Activated T-cell treated with anti-CD3 and anti-CD28 coated beads for 48 hours (primary cell): ENCODE measurements at places on chromosomes 13 and 19.

- no peak for DNase-seq
Measured at GRCh38 chr13:59829690-59830089, 334.0 kb downstream of the DIAPH3 start.

GRCh38 chr19:49546825-49547565 lies 19.2 kb downstream of the RCN3 start:
- DNase-seq = no peak

DNA sequence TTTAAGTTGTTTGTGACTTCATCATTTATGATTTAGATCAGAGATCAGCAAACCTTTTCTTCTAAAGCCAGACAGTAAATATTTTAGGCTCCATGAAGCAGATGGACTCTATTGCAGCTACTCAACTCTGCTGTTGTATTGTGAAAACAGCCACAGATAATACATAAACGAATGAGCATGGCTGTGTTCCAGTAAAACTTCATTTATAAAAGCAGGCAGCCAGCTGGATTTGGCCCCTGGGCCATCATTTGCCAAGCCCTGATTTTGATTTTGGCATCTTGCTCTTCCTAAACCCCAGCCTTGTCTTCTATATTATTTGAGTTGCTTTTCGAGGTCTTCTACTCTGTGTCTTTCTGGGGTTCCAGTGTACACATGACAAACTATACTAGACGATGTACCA lies 41.3 kb downstream of the RNASEH2B start:
- DNase-seq = no peak

GRCh38 chr13:27613628-27614027 lies 6.7 kb downstream of the LNX2 start:
- no peak for DNase-seq

DNA sequence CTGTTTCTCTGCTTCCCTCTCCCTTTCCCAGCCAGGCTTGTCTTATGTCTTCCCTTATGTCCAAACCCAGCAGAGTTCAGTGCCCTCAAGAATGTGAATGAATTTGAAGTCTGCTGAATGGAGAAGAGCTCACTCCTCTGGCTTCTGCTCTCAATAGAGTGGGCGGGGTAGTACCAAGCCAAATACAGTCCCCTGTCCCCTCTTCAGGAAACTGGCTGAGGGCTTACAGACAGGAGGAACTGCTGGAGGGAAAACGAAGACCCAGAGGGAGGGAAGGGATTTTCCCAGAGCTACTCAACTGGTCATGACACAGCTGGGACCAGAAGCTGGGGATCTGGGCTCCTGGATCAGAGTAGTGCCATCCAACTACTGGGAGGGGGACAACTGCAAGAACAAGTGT lies 32.9 kb upstream of the POU2F2 start:
- DNase-seq = no peak

DNA sequence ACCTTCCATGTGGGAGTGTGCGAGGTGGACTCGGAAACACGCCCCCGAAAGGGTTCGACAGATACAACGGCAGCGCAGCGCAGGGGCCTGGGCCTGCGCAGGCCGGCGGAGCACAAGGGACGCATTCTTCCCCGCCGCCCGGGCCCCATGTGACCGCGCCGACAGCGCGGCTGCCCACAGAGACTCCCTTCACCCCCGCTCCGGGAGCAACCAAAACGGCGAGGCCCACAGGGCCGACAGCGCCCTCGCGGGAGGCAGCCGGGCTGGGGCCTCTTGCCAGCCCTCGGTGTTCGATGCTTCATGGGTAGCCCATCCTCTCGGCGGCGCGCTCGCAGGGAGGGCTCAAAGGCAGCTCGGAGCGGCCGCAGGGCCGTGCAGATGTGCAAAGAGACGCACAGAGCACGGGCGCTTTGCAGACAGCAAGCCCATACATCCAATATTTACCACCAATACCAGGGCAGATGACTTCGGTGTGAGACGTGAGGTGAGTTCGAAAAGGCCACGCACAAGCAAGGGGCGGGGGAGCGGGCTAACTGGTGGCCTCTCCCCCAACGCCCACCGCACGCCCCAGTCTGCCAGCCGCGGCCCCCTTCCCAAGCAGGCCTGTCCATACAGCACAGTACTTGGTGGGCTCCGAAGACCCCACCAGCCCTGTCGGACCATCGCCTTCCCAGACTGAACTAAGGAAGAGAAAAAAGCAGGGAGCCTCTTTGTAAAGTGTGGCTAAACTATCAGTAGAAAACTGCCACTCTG lies 89.9 kb downstream of the CRYL1 start:
- DNase-seq = no peak

DNA sequence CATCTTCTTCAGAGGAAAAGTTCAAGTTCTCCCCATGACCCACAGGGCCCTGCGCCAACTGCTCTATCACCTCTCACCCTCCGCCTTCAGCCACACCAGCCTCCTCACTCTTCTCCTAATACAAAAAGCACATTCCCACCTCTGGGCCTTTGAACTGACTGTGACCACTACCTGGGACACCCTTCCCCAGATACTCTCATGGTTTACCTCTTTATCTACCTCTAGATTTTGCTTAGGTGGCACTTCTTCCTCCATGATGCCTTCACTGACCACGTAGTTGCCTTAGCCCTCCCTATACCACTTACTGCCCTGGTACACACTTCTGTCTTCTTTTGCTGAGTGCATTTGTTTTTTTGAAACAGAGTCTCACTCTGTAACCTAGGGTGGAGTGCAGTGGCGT lies 3.9 kb upstream of the SYCE2 start:
- no peak for DNase-seq

- no peak for DNase-seq
Measured at GRCh38 chr19:19956434-19957075, 55.8 kb downstream of the ZNF93 start.

GRCh38 chr13:113901231-113901630 lies 37.4 kb upstream of the GAS6 start:
- DNase-seq = no peak

DNA sequence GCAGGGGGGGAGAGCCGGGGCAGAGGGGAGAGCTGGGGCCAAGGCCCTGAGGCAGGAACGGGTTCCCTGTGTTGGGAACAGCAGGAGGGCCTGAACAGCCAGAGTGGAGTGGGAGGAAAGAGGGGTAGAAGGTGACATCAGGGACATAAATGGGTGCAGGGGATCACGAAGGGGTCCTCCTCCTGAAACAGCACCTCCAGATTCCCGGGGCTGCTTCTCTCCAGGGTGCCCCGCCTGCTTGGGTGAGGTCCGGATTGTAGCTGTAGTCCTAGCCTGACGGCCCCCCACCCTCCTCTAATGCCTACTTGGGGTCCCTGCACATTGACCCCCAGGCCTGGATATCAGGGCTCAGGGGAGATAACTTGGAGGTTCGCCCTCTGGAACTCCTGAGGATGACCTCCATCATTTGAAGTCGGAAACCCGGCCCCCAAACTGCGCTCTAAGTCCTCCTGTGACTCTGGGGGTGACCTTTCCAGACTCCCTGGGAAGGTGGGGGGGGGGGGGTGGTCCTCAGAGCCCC lies 473 bp upstream of the SCN1B start:
- no peak for DNase-seq

GRCh38 chr13:41459432-41460073 lies 2.2 kb downstream of the RGCC start:
- DNase-seq = no peak

- DNase-seq = no peak
Measured at GRCh38 chr13:35865341-35866240, 265.6 kb downstream of the DCLK1 start.

GRCh38 chr19:2150794-2151338 lies 500 bp downstream of the AP3D1 start:
- no peak for DNase-seq

DNA sequence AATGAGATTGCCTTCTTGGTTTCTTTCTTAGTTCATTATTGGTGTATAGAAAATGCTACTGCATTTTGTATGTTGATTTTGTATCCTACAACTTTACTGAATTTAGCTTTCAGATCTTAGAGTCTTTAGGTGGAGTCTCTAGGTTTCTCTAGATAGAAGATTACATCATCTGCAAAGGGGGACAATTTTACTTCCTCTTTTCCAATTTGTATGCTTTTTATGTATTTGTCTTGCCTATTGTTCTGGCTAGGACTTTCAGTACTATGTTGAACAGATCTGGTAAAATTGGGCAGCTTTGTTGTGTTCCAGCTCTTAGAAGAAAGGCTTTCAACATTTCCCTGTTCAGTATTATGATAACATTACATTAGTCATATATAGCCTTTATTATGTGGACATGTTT lies 101.0 kb upstream of the SPRY2 start:
- DNase-seq = no peak

- DNase-seq = no peak
Measured at GRCh38 chr13:57638186-57638890, 6.8 kb downstream of the PCDH17 start.

DNA sequence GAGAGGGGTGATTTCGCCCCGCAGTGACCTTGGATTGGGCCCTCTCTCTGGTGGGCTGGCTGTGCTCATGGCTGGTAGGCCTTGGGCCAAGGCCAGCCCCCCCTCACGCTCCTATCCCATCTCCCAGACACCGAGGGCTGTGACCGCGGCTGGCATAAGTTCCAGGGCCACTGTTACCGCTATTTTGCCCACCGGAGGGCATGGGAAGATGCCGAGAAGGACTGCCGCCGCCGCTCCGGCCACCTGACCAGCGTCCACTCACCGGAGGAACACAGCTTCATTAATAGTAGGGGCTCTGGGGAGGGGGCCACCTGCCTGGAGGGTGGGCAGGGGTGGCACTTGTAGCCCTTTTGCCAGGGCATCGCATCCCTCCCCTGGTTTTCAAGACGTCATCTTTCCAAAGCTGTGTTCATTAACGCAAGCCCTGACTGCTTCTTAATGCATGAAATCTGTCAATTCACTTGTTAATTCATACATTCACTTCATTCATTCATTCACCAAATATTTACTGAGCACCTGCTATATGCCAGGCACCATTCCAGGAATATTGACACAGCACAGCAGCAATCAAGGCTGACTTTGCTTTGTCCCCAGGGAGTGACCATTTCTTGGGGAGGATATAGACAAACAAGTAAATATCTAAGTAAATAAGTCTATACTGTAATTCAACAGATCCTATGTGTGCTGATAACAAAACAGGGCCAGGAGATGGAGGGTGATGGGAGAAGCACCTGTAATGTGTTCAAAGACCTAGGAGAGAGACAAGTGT lies 26.6 kb downstream of the NCAN start:
- no peak for DNase-seq

DNA sequence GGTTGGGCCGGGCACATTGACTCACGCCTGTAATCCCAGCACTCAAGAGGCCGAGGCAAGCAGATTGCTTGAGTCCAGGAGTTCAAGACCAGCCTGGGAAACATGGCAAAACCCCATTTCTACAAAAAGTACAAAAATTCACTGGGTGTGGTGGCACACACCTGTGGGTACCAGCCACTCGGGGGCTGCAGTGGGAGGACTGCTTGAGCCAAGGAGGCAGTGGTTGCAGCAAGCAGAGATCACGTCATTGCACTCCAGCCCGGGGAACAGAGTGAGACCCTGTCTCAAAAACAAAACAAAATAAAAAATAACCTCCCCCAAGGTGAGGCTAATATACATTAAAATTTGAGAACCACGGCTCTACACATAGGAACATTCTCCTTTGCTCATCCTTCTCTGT lies 24.9 kb downstream of the NLRP13 start:
- no peak for DNase-seq

DNA sequence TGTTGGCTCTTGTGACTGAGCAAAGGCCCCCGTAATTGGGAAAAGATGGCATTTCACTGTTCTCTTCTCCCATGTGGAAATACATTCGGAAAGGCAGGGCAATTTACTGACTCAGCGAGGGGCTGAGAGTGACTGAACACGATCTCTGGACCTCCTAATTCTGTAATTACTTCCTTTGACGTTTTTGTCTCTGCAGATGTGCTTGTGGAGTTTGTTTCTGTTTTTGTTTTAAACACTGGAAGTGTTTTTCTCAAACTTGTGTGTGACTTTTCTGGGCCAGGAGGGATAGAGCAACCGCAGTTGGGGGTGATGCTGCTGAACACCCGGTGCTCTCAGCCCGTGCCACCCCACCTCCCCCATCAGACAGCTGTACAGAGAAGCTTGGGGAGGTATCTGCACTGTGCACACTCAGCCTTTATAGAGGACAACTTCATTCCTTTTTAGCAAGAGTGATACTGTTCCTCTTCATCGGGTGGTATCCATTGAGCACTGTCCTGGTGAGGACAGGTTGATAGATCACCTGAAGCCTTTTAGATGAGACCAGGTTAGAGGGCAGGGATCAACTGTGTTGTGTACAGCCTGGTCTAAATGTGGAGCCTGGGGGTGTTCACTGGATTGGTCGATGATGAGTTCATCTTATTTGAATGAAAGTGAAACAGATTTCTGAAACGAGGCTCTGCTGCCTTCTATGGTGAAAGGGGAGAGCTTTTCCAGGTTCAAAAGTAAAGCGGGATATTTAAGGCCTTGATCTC lies 117.4 kb downstream of the ESD start:
- DNase-seq = no peak

DNA sequence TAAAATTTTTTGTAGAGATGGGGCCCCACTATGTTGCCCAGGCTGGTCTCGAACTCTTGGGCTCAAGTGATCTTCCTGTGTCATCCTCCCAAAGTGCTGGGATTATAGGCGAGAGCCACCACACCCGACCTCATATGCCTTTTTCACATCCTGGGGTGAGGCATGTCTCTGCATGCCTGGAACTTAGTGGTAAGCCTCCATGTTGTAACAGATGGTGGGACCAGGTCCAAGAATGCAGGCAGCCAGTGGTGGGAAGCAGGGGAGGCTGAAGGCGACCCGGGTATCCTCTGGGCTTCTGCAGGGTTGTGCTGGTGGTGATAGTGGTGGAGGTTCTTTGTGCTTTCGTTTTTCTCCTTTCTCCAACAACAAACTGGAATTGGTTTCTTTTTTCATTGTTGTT lies 30.1 kb upstream of the CCDC124 start:
- no peak for DNase-seq

DNA sequence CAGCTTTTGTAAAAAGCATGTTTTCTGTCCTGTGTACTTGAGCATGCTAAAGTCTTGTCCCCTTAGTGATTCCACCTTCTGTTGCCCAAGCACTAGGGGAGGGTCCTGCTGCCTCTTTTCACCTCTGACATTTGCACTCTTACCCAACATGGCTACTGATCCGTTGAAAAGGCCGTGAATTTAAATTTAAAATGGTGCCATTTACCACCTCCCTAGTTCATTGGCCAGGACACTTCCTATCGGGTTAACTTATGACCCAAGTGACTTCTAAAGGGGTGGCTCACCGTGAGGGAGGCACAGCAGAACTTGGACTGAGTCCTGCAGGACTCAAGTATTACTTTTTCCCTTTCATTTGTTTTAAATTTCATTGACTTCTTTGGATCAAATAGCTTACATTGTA lies 33.3 kb upstream of the CEACAM21 start:
- DNase-seq = no peak

- DNase-seq = no peak
Measured at GRCh38 chr19:5308451-5309437, 31.9 kb downstream of the PTPRS start.

DNA sequence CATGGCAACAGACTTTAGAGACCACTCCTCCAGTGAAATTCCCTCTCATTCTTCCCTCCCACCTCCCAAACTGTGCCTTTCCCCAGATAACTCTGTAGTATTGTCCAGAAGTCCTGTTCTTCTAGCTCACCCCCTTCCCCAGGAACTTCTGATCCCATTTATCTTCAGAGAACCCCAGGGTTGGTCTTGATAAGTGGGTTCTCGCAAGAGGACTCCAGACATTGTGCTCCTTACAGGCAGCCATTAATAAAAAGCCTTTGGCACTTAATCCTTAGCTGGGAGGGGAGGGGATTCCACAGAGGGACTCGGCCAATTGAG lies 1.9 kb downstream of the LTBP4 start:
- no peak for DNase-seq
